ENCODE measurements at places on chromosomes 16 and 17. TPM values are rescaled to one million over a fixed set of nuclear protein-coding genes. Genes with fewer than 3 reads are reported as not detected.

IL21R gene
- 59.7 TPM for polyA plus RNA-seq

DNA sequence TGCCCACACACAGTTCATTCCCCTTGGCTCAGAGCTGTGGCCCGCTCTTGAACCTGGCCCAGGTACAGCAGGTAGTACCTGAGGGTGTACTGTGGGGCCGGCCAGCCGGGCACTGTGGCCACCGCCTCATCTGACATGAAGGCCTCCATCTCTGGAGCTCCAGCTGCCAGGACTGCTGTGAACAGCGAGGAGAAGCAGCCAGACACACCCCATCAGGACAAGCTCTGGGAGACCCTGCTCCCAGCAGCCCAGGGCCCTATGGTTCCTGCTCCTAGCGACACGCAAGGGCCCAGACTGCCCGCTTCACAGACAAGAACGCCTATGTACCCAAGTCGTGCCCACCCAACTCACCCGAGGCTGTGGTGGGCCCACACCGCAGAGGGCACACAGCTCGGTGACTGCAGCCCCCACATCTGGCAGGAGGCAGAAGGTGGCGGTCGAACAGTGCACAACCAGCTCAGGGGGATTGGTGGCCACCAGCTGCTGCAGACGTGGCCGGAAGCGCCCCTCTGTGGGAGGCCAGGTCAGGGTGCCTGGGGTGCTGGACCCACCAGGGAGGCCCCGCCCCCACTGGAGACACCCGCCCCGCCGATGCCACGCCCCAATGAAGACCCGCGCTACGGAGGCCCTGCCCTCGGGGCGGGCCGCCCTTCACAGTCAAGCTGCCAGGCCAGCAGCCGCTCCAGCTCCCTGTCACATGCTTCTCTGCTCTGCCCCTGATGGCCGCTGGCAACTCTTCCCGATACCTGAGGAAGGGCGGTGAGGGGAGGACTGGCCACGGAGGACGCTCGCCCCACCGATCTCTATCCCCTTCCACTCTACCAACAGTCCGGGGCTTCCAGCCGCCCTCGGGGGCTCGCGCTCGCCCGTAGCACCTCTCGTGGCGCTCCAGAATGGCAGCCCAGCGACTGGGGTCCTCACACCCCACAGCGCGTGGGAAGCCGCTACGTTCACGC, 1.1 kb upstream of the STUB1 start:
- H3K4me1 ChIP-seq: peaks cover 11% of the 10 kb centered on the region
- peaks cover 7% of the 10 kb centered on the region for H3K27me3 ChIP-seq

DNA sequence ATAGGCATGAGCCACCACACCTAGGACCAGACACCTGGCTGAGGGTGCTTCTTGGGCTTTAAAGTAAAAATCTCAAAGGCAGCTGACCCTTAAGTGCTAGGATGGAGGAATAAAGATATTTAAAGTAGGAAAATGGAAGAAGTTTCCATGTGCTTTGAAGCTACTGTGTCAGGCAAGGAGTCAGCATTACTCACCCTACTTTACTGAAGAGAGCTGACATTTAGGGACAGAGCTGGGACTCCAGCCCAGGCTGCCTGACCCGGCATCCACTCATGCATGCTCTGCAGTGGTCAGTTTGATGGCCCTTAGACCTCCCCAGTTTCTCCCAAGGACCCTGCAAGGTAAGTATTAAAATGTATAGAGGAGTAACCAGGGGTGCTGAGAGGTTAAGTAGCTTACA, 124.7 kb upstream of the PLCG2 start:
- H3K27me3 ChIP-seq: peaks cover 2% of the 10 kb centered on the region
- H3K4me3 ChIP-seq: no peak overlapping the region
- no peak overlapping the region for H3K27ac ChIP-seq
- no peak for DNase-seq

GRCh38 chr17:4672055-4672630, 30.7 kb upstream of the ALOX15 start:
- H3K36me3 ChIP-seq: peaks cover 11% of the 10 kb centered on the region
- H3K4me1 ChIP-seq: no peaks in the 10 kb centered on the region
- no peak overlapping the region for H3K4me3 ChIP-seq
- H3K27ac ChIP-seq: no peak overlapping the region
- no peak for DNase-seq
- no peaks in the 10 kb centered on the region for H3K27me3 ChIP-seq

GRCh38 chr16:65689726-65690125, 567.9 kb upstream of the CDH11 start:
- H3K27me3 ChIP-seq: no peaks in the 10 kb centered on the region
- H3K36me3 ChIP-seq: no peaks in the 10 kb centered on the region
- no peaks in the 10 kb centered on the region for H3K4me1 ChIP-seq
- H3K27ac ChIP-seq: no peak overlapping the region
- no peak for DNase-seq
